ENCODE measurements at places on chromosomes 5 and 9.

DNA sequence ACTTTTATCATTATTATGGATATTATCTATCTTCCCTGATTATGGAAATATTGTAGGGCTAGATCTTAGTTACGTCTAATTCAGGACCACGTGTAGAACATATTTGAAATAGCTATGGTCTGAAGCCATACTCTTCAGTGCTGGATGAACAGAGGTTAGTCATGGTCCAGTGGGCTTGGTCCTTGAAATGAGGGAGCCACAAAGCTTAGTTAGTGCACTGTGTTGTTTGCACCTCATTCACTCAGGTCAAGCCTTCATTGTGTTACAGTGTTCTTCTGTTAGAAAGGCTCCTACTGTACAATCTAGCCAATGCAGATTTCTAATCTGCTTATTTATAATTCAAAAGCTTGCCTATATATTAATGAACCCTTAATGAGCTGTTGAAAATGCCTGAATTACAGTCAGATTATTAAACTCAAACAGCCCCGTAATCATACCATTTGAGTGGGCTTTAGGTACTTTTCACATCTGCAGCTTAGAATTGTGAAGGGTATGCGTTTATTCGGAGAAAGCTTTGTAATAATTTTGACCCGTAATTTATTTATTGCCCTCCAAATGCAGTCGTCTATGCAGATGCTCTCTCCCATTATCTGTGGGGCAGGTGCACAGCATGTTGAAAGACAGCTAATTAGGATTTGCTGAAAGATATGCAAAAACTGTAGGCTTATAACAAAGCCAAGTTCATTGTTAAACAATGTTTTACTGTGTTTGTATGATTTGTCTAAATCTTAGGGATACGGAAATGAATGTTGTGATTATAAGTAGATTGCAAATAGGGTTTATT, 164.9 kb downstream of the PBX3 start:
- no peak for DNase-seq

GRCh38 chr9:18746631-18747030, 272.7 kb downstream of the ADAMTSL1 start:
- no peak for DNase-seq

- no peak for DNase-seq
Measured at GRCh38 chr9:131807144-131807983, 67.5 kb upstream of the RAPGEF1 start.

DNA sequence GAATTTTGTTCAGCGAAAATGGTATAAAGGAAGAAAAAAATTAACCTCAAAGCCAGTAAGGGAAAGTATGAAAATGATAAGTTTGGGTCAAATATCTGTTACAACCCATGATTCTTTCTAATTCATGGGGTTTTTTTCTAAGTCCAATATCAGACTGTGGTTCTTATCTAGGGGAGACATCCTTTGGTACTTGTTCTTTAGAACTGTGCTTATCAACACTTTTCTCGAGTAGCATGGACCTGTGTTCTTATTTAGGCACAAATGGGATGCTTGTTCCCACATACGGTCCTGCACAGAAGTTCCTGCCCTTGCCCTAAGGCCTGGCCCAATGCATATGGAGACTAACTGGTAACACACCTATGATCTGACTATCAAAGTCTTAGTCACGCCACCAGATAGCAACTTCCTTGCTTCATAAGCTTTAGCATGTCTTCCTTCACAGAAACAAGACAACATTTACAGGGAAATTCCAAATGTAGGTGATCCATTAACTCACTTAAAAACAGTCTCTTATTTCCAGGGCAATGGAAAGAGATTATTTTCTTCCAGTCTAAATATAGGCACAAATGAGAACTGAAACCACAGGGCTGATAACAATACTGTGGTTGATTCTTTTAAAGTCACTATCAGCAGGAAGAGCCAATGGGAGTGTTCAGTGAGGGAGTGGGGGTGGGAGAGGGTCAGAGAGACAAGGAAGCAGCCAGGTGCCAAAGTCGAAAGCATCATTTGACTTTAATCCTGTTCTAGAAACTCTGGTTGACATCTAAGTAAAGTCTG, 268.8 kb upstream of the ANKRD55 start:
- DNase-seq = no peak

GRCh38 chr9:16986556-16986955, 116.1 kb upstream of the BNC2 start:
- no peak for DNase-seq

DNA sequence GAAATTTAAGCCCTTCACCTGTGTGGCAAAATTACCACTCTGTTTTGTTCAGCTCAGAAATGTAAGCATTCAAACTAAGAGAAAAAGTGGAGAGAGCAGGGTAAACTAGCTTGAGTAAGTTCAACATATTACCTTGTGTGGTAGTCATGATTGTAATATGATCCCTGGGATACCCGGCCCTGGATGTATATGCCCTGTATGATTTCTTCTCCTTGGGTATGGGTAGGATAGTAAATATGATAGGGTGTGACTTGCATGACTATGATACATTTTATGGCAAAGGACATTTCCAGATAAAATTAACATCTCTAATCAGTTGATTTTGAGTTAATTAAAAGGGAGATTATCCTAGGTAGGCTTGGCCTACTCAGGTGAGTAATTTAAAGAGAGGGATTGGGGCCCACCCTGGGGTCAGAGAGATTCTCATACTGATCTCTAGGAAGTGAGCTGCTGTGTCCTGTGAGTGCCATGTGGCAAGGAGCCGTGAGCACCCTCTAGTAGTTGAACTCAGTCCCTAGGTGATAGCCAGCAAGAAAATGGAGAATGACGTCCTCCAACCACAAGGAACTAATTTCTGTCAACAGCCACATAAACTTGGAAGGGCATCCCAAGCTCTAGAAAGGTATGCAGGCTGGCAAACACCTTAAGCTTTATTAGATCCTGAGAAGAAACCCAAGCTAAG, 62.2 kb upstream of the ANXA1 start:
- no peak for DNase-seq

GRCh38 chr9:133538851-133539833, 4.6 kb downstream of the ADAMTSL2 start:
- no peak for DNase-seq

GRCh38 chr5:74261421-74261820, 379.1 kb downstream of the ENC1 start:
- no peak for DNase-seq

DNA sequence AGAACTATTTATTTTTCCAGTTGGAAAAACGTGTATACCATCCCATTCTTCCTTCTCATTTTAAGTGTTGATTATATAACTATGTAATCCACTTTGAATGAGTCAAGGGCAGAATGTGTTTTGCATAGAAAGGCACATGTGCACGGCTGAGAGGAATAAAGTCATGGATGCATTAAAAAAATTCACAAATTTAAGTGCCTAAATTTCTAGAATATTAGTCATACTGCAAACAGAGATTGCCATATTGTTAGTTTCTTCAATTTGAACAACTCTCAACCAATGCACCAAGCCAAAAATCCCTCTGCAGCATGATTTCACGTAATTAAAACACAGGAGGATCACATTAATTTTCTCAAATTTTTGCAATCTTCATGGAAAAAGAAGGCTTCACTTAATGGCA, 166.3 kb downstream of the MPDZ start:
- DNase-seq = peak; percentile 52

GRCh38 chr5:69224520-69224919, 10.2 kb upstream of the CDK7 start:
- no peak for DNase-seq

DNA sequence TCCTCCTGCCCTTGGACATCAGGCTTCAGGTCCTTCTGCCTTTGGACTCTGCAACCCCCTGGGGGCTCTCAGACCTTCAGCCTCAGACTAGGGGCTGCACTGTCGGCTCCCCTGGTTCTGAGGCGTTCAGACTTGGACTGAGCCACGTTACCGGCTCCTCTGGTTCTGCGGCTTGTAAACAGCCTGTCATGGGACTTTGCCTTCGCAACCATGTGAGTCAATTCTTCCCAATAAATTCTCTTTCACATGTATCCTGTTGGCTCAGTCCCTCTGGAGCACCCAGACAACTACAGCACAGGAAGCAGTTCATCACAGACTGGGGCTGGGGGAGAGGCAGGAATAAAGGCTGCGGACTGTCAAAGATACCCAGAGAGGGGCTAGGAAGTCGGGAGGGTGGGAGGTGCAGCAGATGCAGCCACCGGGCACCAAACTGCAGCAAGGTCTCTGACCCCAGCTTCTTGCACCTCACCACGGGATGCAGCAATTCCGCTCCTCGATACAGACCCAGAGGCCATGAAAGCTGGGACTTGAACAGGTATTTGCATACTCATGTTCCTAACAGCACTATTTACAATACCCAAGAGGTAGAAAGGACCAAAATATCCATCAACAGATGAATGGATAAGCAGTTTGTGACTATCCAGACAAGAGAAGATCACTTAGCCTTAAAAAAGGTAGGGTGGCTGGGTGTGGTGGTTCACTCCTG, 100.8 kb downstream of the COL23A1 start:
- DNase-seq = no peak

DNA sequence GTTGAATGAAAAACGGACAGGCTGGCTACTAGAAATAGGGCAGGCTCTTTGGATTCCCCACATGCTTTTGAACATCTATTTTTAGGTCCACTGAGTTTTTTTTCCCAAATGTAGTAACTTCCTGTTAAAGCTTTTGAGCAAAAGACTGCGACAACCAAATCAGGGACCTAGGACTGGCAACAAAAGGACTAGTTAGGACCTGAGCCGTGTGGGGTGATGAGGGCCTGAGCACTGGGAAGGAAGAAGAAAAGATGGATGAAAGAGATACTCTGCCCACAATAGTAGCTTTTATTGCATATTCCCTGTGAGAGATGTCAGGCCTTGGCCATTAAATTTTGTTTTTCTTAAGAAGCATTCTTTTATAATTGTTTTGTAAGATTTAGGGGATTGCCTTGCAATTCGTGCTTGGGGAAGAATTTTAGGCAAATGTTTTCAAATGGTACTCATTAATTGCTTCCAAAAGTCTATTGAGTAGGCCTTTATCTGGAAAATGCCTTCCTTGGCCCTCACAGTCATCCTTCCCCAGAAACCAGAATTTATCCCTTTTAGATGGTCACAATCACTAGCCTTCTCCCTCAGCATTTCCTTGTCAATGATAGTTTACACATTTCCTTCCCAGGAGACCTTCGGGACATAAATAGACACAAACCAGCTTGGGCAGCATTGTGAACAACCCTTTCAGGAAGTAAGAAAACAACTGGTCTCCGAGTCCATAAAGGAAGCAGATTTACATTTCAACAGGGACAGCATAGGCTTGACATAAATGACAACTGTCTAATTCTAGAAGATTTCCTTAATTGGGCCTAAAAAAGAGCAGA, 166.5 kb downstream of the RMI1 start:
- DNase-seq = peak; percentile 40

GRCh38 chr5:124643336-124643735, 103.1 kb downstream of the ZNF608 start:
- no peak for DNase-seq

GRCh38 chr5:24535646-24536045, 109.1 kb downstream of the CDH10 start:
- no peak for DNase-seq

- no peak for DNase-seq
Measured at GRCh38 chr9:71582347-71582746, 186.0 kb downstream of the CEMIP2 start.

DNA sequence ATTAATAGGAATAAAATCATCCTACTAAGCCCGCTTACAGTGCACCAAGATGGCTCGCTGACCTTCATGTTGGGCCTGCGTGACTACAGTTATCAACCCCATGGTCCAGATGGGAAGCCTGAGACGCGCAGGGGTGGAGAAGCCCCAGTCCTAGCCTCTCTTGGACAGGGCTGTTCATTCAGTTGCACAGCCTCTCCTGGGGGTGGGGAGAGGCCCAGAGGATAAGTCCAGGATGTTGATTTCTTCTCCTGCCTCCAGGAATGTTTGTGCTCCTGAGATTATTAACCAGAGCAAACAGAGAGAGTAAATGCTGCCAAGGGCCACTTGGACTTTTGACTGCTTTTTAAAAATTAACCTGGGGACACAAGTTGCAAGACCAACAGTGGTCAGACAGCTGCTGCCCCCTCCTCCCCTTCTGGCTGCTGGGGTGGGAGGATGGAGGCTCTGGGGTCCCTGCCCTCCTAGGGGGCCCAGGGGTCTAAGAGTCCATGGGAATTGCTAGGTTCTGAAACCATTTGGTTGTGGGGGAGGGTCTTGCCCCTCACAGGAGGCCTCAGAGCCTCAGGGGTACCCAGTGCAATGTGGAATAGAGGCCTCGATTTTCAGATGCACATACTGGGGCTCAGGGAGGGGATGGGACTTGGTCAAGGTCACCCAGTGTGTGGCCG, 2.8 kb upstream of the AMBP start:
- no peak for DNase-seq

GRCh38 chr5:17828681-17829080, 194.4 kb downstream of the TAF11L14 start:
- no peak for DNase-seq

- peak; percentile 53 for DNase-seq
Measured at GRCh38 chr5:139137697-139138096, 60.5 kb downstream of the SIL1 start.

GRCh38 chr9:121885345-121885901, 207.7 kb downstream of the TTLL11 start:
- DNase-seq = peak; percentile 72

GRCh38 chr5:139926797-139927503, 116.1 kb downstream of the NRG2 start:
- no peak for DNase-seq

GRCh38 chr9:136170006-136170901, 34.7 kb downstream of the LHX3 start:
- DNase-seq = no peak

- DNase-seq = no peak
Measured at GRCh38 chr5:6909901-6910300, 196.7 kb downstream of the TENT4A start.

- peak; percentile 90 for DNase-seq
Measured at GRCh38 chr9:120868676-120869359, 8.2 kb downstream of the PHF19 start.

DNA sequence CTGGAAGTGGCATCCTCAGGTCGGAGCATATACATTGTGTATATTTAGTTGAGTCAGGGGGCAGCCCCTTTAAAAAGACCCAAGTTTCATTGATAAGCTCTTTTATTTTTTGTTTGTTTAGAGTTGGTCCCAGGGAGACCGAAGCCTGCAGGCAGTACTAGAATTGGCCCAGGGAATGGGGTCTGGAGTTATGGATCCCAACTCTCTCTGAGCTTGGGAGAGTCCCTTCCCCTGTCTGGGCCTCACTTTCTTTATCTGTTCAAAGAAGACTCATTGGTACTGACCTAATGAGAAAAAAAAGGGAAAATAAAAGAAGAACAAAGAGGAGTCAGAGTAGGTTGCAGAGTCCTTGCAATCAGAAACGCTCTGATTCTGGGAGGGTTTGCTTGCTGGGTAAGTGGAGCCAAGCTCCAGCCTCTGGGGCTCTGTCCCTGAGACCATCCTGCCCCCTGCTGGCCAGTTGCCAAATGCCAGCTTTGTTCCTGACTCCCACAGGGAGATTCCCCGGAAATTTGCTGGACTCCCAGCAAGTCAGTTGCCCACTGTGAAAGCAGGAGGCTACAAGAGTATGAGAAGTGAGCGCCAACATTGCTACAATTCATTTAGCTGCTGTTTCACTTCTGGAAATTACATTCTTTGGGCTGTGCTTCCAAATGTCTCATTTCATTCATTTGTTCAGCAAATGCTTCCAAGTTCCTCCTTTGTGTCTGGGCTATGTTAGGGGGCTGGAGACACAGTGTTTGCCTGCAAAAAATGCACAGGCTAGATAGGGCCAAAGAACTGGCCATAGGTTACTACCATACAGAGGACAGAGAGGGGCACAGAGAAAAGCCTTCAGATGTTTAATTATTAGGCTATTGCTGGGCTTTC, 156.2 kb downstream of the MELK start:
- peak; percentile 63 for DNase-seq

GRCh38 chr5:91076138-91076537, 307.0 kb downstream of the ARRDC3 start:
- DNase-seq = no peak

All from LHCN-M2 (cell line).